ENCODE measurements at places on chromosomes 7 and 10.

DNA sequence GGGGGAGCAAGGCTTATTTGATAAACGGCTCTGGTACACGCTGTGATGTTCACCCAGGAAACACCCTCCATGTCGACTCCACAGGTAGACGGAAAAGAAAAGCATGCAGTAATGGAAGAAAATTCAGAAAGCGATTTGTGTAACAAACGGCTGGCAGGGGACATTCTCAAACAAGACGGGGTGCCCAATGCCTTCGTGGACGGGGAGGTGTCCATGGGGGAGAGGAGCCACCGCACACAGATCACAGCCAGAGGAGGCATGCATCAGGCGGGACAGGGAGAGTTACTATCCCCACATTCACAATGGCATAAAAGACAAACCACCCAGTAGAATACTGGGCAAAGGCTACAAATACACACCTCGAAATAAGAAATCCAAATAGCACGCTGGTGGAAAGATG lies 20.1 kb downstream of the CNPY1 start:
- DNase-seq, result no peak

GRCh38 chr7:114885836-114886235 lies 36.1 kb upstream of the MDFIC start:
- DNase-seq, result no peak

DNA sequence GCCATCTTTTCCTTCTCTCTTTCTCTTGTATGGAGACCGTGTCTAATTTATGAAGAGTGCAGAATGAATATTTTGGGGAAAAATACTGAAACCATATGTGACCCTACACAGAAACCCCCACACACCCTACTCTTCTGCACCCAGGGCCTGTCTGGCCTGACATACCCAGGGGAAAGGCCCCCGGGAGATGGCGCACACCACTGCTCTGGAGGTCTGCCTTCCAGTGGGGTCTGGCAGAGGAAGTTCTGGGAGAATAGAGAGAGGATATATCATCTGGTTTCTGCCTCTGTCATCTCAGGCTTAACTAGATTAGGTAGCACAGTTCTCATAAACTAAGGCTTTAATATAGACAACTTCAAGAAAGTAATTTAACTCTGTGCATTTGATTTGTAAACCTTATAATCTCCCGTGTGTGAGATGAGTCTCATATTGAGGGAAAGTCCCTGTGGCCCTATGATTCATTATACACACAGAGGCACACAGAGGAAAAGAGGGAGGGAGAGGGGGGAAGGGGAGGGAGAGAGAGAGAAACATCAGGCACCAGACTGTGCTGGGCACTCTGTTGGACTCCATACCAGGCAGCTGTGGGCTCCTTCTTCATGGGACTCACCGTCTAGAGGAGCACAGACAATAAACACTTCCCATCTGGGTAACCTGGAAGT lies 123.3 kb downstream of the AOAH start:
- DNase-seq, result no peak

DNA sequence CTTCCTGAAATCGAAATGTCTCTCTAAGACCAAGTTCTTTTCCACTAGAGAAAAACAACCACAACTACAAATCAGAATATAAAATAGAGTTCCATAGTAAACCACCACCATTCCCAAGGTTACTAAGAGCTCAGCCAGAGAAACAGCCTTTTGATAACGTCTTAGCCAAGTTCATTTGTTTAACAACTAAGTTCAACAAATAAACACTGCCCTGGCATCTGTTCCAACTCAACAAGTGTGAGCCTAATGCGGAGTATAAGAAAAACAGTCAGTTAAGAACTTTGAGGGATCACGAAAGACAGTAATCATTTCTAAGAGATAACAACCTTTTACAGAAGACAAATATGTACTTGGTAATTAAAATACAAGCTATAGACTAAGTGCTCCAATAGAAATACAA lies 77.3 kb downstream of the CALD1 start:
- no peak for DNase-seq

DNA sequence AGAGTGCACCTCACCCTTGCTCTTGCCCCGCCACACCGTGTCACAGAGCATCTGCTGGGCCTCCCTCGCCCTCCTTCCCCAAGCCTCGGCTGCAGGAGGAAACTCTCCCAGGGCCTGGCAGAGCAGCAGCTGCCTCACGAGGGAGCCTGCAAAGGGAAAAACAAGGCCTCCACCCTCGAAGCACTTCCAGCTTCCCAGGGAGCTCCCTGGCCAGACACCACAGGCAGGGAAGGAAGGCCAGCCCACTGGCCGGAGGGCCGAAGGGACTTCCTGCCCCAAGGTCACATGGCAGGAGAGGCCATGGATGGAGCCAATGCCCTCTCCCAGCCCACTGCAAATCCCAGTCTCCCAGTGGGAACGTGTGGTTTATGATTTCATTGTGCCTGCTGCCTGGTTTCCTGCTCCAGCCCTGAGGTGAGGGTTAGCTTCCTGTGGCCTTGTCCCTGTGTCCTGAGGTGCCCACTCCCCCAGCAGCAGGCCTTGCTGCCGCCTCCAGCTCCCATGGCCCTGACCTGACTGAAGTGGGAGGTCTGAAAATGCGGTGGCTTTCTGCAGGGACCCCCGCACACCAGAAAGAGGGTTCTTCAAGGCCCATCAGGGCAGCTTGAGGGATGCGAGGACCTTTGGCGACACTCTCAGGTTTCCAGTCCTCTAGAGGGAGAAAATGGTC lies 100.5 kb upstream of the PPIF start:
- no peak for DNase-seq

DNA sequence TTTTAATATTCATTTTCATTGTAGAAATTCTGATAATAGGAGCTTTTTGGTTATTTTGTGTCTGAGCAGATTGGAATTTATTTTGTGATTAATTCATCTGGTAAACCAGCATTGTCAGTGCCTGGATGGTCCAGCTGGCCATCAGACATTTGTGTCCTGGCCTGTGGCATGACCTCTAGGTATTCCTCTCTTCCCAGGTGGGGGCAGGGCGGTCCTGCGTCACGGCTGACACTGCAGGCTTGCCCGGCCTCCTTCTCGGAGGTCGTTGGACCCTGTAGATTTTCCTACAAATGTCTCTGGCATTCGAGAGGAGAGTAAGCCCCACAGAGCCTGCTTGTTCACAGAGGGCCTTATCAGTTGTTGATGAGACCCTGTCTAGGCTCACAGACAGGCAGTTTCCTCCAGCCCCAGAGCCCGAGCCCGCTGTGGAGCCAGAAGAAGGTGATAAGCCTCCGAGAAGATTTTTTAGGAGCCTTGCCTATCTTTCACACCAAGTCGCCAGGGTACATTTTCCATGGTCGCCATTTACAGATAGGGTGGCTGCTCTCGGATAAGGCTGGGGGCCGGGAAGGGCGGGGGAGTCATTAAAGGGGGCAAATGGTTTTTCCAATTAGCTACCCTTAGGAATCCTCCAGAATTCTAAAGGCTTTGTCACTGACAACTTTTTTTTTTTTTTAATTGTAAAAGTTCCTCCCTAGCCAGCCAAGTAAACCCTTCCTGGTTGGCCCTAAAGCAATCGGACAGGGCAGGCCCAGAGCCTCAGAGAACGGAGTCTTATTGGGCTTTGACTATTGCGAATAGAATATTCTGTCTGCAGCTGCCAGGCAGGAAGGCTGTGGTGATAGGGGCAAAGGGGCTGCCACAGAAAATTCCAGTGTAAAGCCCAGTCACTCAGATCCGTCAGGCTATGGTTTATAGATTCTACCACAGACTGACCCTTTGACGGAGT lies 78.1 kb upstream of the TBX20 start:
- DNase-seq, result no peak

- no peak for DNase-seq
Observed at GRCh38 chr10:7260412-7260900, 150.4 kb downstream of the SFMBT2 start.

- DNase-seq, result no peak
Observed at GRCh38 chr10:89280508-89280907, 21.3 kb upstream of the IFIT2 start.

DNA sequence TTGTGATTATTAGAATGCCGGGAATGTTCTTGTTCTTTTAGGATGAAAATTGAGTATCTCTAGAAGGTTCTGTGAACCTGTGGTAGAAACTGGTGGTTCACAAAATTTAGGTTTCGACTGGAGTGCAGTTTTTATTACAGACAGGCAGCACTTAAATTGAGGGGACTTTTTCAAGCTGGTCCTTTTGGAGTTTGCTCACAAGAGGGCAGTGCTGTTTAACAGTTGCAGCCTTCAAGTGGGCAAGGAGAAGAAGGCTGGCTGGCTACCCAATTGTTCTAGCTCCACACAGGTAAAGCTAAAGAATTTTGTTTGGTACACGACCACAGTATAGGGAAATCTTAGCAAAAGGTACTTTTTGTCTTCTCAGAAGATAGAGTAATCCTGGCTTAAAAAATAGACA lies 233.6 kb downstream of the SNX13 start:
- DNase-seq, result no peak

DNA sequence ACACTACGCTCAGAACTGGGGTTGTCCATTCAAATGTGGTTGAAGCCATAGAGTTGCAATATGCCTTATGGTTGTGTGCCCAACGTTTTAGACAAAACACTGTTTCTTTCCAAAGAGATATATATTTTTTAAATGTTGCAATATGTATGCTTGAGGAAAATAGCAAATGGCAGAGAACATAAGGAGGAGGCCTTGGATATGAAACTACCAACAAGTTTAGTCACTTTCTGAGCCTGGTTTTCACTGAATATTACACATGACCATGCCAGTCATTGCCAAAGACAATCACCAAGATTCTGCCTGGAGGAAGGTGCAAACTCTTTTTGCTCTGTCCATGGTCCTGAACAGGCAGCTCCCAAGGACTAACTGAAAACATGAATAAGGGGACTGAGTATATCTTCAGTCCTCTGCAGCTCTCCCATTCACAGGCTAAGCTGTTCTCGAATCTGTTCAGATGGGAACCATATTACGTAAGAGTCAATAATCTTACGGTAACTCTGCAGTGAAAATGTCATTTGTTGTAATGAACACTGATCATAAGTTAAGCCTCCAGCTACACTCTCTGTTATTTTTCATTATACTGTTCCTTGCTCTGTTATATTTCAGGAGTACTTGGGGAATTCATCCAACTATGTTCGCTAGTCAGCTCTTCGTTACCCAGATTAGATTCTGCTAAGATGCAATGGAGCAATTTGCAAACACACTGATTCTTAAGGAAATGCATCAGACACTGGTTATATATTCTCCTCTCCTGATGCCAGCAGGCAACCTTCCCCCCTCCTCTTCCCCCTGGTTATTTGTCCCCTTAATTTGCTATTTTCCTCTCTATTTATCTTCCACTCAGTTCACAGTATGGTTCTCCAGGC lies 90.7 kb upstream of the C1QL3 start:
- no peak for DNase-seq

Measured in activated CD4-positive, CD25-positive, alpha-beta regulatory T cell treated with anti-CD3 and anti-CD28 coated beads, Interleukin-2, amount 50 U/mL, for 72 hours (primary cell).